ENCODE measurements at places on chromosomes 7 and 10.

DNA sequence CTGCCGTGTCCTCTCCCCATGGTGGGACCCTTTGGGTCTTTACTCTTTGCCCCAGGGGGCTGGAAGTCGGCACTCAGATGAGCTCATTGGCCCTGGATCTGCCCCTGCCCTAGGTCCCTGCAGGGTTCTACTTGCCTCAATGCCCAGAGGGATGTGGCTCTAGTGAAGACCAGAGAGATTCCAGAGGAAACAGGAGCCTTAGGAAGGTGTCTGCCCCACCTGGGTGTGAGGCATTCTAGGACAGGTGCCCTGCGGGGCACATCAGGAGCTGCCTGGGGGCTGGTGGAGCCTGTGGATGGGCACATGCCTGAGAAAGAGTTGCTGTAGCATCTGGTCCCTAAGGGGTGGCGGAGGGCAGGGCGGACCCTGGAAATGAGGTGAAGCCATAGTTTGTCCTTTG lies 128.6 kb downstream of the ADCY1 start:
- no peak for DNase-seq

GRCh38 chr7:42677751-42678699 lies 233.8 kb downstream of the C7orf25 start:
- no peak for DNase-seq

GRCh38 chr7:108034586-108034985 lies 31.6 kb upstream of the LAMB1 start:
- DNase-seq, result peak; percentile 37

- DNase-seq, result no peak
Observed at GRCh38 chr7:7242899-7243298, 60.6 kb downstream of the C1GALT1 start.

DNA sequence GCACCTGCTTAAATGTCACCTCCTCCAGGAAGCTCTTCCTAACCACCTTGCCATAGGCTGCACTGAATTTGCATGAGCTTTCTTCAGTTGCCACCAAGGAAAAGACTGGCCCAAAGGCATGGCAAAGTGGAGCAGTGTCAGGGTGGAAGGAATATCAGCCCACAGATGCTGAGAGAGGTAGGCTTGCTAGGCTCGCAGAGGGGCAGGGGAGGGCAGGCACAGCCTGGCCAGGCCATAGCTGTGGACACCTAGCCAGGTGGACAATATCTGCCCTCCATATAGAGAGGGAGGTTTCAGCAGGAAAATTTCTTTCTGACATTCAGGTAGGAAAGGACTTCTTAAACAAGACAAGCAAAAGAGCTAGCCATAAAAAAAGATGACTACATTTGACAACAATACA lies 166.3 kb downstream of the GRID1 start:
- DNase-seq, result no peak

Measured in HuH-7 (cell line).